H9 (cell line): ENCODE measurements at places on chromosomes 1 and 21. TPM values are rescaled to one million over a fixed set of nuclear protein-coding genes. Genes with fewer than 3 reads are reported as not detected.

- peaks cover 44% of the 10 kb centered on the region for H3K36me3 ChIP-seq
- no peak for DNase-seq
- H3K4me3 ChIP-seq, result peak overlapping the region; percentile 55; the same call in 1 of the 3 replicates
- H3K4me1 ChIP-seq, result peaks cover 19% of the 10 kb centered on the region
- H3K27ac ChIP-seq, result no peak overlapping the region
- H3K27me3 ChIP-seq, result no peaks in the 10 kb centered on the region
Measured at GRCh38 chr1:63817152-63817667, 43.4 kb downstream of the ROR1 start.

DNA sequence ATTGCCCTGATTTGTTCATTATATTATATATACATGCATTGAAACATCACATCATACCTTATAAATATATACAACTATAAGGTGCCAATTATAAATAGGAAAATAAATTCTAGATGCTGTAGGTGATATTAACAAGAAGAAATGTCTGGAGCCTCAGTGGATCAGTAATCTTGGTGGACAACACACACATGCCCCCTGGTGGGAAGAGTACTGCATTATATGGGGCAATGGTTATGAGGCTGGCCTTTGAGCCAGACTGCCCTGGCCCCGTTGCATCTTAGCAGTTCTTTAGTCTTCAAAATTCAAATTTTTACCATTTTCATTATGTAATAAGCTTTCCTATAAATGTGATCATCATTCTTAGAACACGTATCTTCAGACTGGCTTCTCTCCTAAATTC is 335.0 kb upstream of the GREM2 start:
- no peak for DNase-seq
- no peaks in the 10 kb centered on the region for H3K4me1 ChIP-seq
- H3K27me3 ChIP-seq, result no peaks in the 10 kb centered on the region
- no peak overlapping the region for H3K27ac ChIP-seq
- no peaks in the 10 kb centered on the region for H3K36me3 ChIP-seq

DNA sequence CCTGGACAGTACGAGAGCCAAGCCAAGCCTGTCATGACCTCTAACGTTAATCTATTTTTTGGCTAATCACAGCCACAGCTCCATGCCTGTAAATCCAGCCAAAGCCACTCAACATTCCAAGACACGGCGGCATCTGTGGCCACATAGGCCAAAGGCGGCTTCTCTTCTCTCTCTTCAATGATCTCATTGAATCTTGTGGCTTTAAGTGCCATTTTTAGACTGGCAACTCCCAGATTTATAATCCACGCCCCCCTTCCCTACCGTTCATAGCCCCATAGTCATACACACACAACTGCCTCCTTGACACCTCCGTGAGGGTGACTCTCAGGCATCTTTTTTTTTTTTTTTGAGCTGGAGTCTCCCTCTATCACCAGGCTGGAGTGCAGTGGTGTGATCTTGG is 5.7 kb upstream of the SELENON start:
- H3K36me3 ChIP-seq, result no peaks in the 10 kb centered on the region
- no peaks in the 10 kb centered on the region for H3K27me3 ChIP-seq
- H3K27ac ChIP-seq, result no peak overlapping the region
- no peak for DNase-seq
- no peak overlapping the region for H3K4me3 ChIP-seq

DNA sequence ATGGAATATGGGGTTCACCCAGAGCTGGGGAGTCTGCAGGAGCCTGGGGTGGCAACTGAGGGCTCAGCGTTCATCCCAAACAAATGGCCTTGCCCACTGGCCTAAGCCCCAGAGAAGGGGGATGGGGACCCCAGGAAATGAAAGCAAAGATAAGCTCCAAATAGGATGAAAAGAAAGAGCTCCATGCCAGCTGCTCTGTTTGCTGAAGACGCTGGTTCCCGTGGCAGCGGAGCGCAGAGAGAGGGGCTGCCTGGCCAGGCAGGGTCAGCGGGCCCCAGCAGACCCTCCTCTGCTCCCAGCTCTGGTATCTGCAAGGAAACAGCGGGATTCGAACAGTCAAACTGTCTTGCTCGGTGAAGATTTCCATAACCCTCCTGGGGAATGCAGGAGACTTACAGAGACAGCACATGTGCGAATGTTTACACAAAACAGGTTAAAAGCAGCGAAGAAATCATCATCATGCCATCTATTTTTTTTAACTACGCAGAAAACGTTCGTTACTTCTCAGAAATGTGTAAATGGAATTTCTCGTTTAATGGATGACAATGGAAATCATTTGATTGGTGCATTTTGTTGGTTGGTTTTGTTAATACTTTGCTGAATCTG is 94.4 kb downstream of the PDE9A start:
- DNase-seq, result no peak
- no peaks in the 10 kb centered on the region for H3K27me3 ChIP-seq
- no peak overlapping the region for H3K4me3 ChIP-seq
- H3K4me1 ChIP-seq, result no peaks in the 10 kb centered on the region

Gene ALPL
- 84.8 and 92.9 TPM in 2 replicates for total RNA-seq

Gene UBASH3A
- total RNA-seq, result not detected in 2 replicates

Gene CACHD1
- total RNA-seq, result 89.5 and 94.2 TPM in 2 replicates

Gene LCE3D
- total RNA-seq, result not detected in 2 replicates

Gene UBE2U
- total RNA-seq, result not detected in 2 replicates

Gene ACOT11
- total RNA-seq, result 3.6 and 4.0 TPM in 2 replicates
